ENCODE measurements at places on chromosomes 2 and 18.

GRCh38 chr18:62345909-62346308, 20.8 kb downstream of the TNFRSF11A start:
- DNase-seq = no peak

GRCh38 chr2:12651641-12652040, 65.1 kb upstream of the TRIB2 start:
- DNase-seq = no peak

DNA sequence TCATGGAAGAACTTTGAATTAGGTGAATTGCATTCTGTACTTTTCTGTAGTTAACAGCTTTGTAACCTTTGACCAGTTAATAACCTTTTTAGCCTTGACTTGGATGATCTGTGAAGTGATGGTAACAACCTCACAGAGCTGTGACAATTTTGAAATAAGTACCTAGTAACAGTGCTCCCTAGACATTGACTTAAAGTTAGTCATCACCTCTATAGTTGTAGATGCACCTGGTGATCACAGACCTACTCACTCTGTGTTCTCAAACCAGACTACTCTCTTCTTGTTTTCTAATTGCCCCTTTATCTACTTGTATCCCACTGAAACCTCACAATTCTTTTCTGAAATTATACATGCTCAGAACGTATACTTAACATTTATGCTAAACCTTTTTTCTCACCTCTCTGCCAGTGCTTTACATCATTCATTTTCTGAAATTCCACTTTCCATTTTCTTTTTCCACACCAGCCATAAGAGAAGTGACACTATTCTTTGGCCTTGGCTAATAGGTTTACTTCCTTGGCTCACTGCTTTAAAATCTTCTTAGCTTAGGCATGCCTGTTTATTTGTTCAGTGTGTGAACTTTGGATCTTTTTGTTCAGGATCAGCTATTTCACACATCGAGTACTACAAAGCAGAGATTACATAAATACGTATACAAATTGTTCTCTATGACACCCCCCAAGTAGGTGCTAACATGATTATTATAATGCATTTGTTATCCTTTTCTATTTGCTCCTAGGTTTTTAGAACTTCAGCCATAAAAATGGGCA, 9.3 kb downstream of the YPEL5 start:
- no peak for DNase-seq

- DNase-seq = no peak
Observed at GRCh38 chr2:63486861-63487290, 101.4 kb downstream of the WDPCP start.

DNA sequence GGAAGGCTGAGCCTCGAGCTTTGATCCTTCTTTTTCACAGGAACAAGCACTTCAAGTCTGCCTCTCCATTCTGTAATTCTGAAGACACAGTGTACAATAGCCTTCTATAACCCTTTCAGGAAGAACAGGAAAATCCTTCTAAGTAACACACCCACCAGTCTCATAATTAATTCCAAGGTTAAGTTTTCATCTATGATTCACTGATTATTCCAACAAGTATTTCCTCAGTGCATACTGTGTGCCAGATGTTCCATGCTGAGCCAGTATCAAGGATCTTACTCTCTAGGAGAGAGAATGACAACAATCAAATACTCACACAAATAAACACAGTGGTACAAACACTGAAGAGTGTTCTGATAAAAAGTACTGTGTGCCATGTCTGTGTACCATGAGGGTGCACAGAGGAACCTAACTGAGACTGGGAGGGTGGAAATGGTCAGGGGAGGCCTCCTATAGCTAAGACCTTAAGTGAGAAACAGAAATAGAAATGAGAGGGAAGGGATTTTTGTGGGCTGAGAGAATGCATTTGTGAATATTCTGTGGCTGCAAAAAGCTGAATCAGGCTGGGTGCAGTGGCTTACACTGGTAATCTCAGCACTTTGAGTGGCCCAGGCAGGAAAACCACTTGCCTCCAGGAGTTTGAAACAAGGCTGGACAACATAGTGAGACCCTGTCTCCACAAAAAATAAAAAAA, 7.3 kb upstream of the MTLN start:
- DNase-seq = no peak

DNA sequence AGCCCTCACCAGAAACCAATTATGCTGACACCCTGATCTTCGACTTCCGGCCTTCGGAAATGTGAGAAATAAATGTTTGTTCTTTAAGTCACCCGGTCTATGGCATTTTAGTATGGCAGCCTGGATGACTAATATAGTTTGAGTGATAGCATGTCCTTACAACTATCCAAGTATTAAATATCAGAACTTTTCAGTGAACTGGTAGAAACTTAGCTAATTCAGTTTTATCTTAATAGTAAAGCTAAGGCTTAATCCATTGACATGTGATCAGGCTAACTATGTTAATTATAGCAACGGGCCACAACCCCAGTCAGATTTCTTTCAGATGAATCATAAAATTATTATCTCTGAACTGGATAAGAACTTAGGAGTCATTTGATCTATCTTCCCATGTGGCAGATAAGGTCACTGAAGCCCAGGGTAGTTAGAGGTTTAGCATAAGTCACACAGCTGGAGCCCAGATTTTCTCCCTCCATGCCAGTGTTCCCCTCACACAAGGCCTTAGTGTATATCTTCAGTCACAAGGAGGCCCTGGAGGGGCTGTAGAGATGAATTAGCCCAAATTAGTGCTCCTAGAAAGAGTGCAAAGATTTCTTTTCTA, 40.7 kb upstream of the UPP2 start:
- no peak for DNase-seq

DNA sequence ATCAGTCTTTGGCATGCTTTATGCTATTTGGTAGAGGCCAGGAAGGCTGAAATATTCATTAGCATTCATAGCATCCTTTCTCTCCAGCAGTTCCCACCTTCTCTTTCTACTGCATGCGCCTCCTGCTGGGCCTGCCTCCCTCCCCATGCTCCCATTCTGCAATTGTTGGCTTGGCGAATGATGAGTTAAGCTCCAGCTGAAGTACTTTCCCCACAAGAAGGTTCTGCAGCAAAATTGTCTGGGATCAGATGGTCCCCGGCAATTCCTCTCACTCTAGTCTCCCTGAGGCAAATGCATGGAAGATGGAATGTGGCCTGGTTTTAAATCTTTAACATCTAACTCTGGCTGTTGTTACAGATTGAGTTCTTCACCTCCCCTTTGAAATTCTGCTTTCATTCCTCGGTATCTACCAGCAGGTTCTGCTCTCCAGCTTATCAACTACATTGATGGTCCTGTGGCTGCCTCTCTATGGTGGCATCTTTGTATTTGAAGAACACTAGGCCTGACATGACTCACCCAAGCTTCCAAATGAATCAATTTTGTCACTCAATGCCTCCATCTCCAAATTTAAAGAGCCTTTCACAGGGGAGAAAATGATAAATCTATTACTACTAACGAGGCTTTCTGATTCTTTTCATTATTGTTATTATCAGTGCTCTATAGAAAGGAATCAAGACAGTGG, 55.9 kb downstream of the KCTD18 start:
- no peak for DNase-seq
